Cardiac septum (tissue), 1 donor: ENCODE measurements at places on chromosomes 7 and 10.

GRCh38 chr7:44184873-44185446, 4.3 kb downstream of the GCK start:
- DNase-seq: no peak

GRCh38 chr7:7792056-7792455, 73.6 kb upstream of the RPA3 start:
- no peak for DNase-seq

DNA sequence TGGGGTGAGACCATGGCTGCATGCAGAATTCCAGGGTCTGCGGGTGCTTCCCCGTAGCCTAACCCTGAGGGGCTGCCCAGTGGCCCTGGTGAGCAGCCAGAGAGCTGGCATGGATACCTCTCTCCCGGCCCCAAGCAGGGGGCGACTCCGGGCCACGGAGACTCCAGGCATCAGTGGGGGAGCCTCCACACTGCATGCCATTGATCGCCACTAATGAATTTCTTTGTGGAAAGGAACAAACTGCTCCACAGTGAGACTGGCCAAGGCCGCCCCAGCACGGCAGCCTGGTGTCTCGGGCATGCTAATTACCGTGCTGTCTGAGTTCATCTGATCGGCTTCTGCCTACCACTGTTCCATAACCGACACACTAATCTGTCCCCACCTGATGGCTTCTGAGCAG, 184.4 kb downstream of the GRID1 start:
- peak; percentile 63 for DNase-seq

- no peak for DNase-seq
Measured at GRCh38 chr10:105956550-105956949, 1208.0 kb downstream of the SORCS1 start.
